ENCODE measurements at places on chromosomes 3 and 15. TPM values are rescaled to one million over a fixed set of nuclear protein-coding genes. Genes with fewer than 3 reads are reported as not detected.

UNC13C gene
- 0.03 TPM for total RNA-seq

DNA sequence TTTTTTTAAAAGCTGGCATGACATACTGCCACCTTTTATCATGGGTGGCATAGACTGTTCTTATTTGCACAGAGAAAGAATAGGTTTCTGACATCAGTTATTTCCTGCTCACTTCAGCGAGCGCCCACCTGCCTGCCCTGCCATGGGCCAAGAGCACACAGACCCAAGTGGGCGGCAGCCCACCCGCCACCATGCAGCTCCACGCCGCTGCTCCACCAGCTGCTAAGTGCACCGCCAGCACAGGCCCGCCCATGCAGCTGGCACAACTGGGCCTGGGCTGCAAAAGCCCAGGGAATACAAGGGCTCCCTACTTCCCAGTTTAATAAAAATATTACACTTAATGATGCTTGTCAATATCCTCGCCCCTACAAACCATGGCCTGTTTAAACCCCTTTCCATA, 15.4 kb downstream of the ZNF148 start:
- no peak for DNase-seq

PLD1 gene
- 0.21 TPM for total RNA-seq

DNA sequence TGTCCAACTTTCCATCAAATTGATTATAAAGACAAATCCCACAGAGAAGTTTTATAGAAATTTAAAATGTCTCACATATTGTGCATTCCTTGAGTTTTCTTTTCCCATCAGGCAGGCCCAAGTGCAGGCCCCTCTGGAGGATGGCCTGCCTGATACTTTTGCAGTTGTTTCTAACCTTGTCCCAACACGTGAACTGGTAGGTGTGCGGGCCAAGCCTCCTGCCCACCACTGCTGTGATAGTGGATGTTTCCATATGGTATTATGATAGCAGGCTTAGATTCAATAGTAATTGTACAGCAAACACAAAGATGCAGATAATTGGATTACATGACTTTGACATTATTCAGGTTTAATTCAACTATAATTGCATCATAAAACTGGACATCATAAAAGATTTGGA, 1.4 kb downstream of the P2RY12 start:
- no peak for DNase-seq

CD80 gene
- not detected for total RNA-seq

DNA sequence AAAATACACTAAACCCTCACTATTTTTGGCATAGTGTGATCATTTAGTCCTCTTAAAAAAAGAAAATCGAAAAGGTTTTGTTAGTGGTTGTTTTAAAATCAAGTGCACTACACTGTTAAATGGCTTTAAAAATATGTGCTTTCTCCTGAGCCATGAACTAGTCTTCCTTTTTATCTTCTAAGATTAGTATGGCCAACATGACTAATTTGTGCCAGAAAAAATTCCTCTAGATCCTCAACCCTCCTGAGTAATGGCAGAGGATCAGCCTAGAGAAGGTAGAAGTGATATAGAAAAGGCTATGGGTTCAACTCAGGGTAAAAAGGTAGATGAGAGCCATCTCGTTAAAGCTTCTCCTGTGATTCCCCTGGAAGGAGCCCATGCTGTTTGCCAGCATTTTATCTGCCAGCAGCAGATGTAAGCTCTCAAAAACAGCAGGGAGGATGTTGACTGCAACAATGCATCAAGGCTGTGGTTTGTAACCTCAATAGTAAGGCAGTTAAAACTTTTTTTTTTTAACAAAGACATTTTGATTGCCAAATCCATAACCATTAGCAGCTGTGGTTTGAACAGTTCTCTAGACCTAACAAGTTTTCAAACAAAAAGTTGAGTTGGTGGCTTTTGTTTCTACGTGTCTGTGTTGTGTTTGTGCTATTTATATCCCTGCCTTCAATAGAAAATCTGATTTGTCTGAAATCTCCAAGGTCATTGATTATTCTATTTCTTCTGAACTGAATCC, 30.2 kb upstream of the ZNF609 start:
- DNase-seq, result peak; percentile 68

DNA sequence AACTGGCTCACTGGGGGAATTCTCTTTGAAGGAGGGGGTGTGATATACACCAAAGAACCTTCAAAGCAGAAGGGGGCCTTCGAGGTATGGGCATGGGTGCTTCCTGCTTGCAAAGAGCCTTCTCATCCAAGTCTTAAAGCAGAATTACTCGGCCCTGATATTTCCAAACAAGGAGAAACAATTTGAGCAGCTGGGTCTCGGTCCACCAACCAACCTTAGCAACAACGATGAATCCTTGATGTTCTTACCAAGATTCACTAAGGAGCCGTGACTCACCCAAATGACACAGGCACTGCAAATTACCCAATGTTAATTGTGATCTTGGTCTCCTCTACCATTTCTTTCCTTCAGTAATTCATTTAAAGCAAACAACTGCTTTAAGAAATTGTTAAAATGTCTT, 7.7 kb downstream of the HOMER2 start:
- no peak for DNase-seq

DNA sequence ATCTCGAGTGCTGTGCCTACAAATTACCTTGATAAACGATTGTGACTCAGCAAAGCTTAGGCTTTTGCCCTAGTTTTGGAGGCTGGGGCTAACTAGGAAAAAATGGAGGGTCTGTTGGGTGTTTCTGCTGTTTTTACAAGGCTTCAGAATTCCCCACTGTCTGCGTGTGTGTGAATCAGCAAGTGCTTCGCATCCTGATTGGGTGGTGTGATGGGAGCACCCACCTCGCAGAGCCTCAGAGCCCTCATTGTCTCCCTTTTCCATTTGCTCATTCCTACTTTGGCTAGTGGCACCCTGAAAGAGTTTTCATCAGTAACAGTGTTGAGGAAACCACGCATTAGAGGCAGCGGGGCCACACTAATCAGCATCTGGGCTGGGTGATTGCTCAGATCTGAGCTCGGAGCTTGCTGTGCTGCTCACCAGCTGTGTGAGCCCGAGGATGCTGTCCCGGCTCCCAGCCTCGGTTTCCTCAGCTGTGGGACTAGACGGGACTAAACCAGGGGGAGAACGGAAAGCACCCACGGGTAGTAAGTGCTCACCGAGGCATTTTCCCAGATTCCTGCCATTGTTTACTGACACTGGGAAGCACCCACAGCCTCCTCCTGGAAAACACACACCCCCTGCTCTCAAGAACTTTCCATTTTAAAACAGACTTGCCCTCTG, 40.6 kb downstream of the GOLGA8S start:
- DNase-seq, result no peak
